WTC11 (cell line): ENCODE measurements at places on chromosomes 4 and X.

DNA sequence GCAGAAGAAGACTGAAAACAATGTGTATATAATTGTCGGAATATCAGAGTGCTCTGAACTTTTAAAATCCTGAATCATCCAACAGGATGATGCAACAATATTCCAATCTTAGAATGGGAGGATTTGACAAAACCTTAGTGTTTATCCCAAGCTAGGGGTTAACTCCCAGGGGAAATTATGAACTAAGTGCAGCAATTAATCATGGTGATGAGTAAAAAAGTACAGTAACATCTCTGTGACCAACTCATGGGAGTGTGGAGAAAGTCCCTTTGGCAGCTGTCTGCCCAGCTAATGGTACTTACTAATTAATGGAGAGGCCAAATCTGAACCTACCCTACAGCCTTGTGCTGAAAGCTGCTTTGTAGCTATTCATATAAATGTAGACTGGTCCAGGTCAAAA is 257.6 kb upstream of the DDX53 start:
- no peak for DNase-seq

GRCh38 chrX:111581086-111581485 is 69.6 kb downstream of the SERTM2 start:
- DNase-seq, result no peak

GRCh38 chr4:700587-701264 is 4.9 kb upstream of the PCGF3 start:
- no peak for DNase-seq

- peak; percentile 52 for DNase-seq
Measured at GRCh38 chr4:55637272-55637820, 1.2 kb upstream of the NMU start.

DNA sequence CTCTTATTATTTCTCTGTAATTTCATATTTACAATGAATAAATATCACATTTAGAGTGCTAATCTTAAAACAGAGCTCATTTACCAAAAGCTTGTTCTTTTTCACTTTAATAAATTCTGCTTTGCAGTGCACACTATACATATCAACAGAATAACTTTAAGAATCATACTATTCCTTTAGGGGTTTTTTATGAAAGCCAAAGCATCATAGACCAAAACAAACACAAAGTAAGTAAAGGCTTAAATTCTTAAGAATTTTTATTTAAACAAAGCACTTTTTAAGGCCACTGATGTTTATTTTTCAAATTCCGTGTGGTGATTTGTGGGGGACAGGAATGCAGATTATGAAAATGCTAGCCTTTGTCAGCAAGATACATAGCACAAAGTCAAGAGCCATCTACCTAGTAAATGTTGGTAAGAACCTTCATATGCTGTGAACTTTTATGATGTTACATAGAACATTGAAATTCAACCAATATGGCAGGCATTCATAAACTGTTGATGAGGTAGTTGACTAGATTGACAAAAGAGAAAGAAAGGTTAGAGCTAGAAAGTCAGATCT is 17.8 kb downstream of the TIGD2 start:
- DNase-seq, result no peak
